ENCODE measurements at places on chromosomes 4 and X.

- no peak for DNase-seq
Measured at GRCh38 chr4:163072222-163072621, 94.5 kb downstream of the NAF1 start.

DNA sequence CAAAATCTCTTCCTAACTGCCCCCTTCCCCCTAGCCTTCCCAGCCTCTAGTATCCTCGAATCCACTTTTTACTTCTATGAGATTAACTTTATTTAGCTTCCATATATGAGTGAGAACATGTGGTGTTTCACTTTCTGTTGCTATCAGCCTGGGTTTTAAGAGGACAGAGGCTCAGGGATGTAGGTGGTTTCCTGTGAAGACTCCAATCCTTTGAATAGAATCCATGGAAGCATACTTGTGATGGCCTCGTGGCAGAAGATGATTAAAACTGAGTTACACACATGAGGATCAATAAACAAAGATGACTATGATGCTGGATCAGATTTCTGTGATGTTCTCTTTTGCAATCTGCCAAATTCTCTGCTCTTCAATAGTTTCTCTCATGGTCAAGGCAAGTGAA, 29.8 kb downstream of the CD99L2 start:
- DNase-seq: no peak

- DNase-seq: no peak
Measured at GRCh38 chr4:22268350-22269025, 247.4 kb downstream of the ADGRA3 start.

GRCh38 chr4:87974856-87975462, 555 bp upstream of the SPP1 start:
- no peak for DNase-seq

DNA sequence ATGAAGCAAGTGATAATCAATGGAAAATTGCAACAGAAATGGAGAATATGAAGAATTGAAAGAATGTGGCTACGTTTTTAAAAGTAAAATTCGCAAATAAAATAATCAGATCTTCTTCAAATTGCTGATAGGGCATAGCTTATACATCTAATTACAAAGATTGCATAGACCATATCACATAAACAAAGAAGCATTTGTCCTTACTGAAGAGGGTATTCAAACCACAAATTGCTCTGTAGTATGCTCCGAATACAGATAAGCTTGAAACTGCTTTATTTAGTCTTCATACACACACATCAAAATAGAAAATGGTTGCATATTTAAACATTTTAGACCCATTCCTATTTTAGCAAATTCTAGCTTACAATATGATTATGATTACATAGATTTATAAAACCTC, 206.7 kb upstream of the SLIT2 start:
- DNase-seq: no peak

DNA sequence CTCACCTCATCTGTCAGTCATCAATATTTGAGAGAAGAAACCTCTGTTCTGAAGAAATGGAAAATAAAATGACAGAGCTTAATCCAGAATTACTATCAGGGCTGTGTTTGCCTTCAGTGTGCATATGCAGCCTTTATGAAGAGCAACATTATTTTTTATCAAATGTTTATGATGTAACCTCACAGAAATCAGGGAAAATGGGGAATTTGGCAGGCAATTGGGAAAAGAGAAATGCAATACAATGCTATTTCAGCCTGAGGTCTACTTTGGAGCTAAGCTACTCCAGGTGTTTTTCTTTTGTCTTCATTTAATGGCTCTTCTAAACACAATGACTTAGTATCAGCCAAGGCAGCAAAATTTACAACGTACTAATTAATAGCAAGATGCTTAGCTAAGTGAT, 241.1 kb upstream of the TET2 start:
- DNase-seq: no peak

GRCh38 chrX:11381464-11381863, 88.3 kb downstream of the AMELX start:
- peak; percentile 10 for DNase-seq

DNA sequence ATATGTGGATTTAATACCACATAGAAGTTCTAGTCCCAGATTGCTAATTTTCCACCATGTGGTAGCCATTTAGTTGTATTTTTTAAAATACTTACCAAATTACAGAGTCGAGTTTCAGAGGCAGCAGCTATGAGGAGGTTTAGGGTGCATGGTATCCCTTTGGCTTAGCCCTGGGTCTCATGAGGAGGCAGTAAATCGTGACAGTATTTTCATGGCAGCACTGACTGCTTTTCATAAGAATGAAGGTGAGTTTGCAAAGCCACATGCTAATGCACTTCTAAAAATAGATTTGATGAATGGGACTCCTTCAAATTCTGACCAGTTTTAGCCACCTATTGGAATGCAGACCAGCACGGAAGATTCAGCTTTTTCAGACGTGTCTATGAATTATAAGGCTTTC, 114.0 kb upstream of the FRG1 start:
- no peak for DNase-seq

GRCh38 chrX:133670383-133670782, 255.1 kb upstream of the GPC4 start:
- DNase-seq: peak; percentile 13

GRCh38 chr4:136918772-136919171, 613.5 kb downstream of the PCDH18 start:
- no peak for DNase-seq

- peak; percentile 25 for DNase-seq
Measured at GRCh38 chr4:112735474-112735951, 98.6 kb downstream of the LARP7 start.

- no peak for DNase-seq
Measured at GRCh38 chrX:155065035-155065734, 5.8 kb downstream of the CMC4 start.

- no peak for DNase-seq
Measured at GRCh38 chrX:115018040-115018647, 728 bp upstream of the IL13RA2 start.

- DNase-seq: no peak
Measured at GRCh38 chr4:179536694-179537093, 2094.5 kb upstream of the AGA start.

DNA sequence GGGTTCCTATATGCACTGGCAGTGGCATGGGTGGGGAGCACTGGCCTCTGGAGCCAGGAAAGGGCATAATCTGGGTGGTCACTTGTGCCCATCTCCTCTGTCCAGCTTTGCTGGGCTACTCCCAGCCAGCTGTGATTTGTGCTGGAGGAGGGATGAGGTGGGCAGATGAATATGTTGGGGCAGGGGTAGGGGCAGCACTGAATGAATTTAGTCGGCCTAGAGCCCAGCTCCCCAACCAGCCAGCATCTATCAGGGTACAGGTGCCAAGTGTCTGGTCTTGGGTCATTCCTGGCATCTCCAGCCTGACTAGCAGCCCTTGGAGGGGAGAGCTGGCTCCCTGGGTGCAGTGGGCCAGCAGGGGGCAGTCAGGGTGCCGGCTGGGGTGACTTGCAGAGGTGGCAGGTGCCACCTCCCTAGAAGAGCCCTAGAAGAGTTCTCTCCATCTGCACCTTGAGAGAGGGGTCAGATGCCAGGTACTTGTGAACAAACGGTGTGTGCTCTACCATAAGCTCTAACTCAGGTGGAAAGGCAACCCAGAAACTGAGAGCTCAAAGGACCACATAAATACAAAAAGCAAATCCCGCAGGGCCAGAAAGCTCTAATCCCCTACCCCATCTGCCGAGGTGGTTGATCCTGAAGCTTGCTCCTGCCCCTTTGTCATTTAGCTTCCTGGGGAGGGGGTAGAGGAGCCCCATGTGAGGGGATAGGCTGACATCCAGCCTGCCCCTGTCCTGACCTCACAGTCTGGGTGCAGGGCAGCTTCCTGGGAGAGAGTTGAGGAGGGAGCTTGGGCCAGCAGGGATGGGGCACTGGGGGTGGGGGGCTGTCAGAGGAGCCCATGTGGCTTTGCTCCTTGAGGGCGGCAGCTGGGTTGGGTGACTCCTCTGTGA, 2.2 kb downstream of the SORCS2 start:
- DNase-seq: peak; percentile 20
